Airway epithelial cell (primary cell): ENCODE measurements at places on chromosomes 3 and 15. TPM values are rescaled to one million over a fixed set of nuclear protein-coding genes. Genes with fewer than 3 reads are reported as not detected.

The MAP6D1 gene
- total RNA-seq, result 3.7 and 4.2 TPM in 2 replicates

The EFCC1 gene
- not detected in 2 replicates for total RNA-seq

The CNTN4 gene
- total RNA-seq, result not detected in 2 replicates

The TAMM41 gene
- 16.9 and 20.1 TPM in 2 replicates for total RNA-seq

The GOLGA6B gene
- not detected in 2 replicates for total RNA-seq

The SLC6A20 gene
- total RNA-seq, result not detected in 2 replicates

The P2RY1 gene
- total RNA-seq, result 6.6 and 8.0 TPM in 2 replicates
